ENCODE measurements at places on chromosomes 4 and X.
A peak's percentile ranks its signal among the peaks of the same experiment; 100 is the strongest.

GRCh38 chr4:9608300-9608699 is 164.1 kb downstream of the DEFB131A start:
- DNase-seq: no peak

- DNase-seq: peak; percentile 86
Observed at GRCh38 chrX:17374619-17375366, at the start of gene NHS. Gene NHS, plus strand, starts transcription at chrX:17375200. Its CDS starts 558 bp downstream, at chrX:17375758.

DNA sequence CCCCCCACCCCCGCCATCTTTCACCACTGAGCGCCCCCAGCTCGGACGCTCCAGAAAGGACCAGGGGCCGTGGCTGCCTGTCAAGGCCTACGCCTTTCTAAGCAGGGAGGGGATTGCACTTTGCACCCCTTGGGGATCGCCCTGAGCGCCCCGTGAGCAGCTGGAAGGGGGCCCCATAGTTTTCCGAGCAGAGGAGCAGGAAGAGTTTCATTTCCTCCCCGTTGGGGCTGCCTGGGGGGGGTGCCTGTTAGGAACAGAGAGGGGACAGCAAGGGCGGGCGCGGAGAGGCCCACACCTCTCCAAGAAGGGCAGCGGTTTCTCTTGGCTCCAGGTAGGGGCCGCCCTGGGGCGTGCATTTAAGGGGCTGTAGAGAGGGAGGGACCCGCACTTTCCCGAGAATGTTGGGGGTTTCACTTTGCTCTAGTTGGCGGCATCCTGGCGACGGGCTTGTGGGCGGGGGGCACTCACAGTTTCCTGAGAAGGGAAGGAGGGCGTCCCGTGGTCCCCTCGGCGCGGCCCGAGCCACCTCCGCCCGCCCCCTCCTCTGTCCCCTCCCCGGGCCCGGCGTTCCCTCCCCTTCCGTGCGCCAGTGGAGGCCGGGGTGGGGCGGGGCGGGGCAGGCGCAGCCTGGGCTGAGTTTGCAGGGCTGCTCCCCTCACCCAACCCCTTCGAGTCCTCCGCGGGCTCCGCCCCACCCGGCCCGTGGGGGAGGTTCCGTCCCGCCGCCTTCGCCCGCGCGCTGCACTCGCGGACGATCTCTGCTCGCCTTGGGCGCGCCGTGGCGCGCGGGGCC is 82.3 kb upstream of the CD99 start:
- DNase-seq: peak; percentile 80

DNA sequence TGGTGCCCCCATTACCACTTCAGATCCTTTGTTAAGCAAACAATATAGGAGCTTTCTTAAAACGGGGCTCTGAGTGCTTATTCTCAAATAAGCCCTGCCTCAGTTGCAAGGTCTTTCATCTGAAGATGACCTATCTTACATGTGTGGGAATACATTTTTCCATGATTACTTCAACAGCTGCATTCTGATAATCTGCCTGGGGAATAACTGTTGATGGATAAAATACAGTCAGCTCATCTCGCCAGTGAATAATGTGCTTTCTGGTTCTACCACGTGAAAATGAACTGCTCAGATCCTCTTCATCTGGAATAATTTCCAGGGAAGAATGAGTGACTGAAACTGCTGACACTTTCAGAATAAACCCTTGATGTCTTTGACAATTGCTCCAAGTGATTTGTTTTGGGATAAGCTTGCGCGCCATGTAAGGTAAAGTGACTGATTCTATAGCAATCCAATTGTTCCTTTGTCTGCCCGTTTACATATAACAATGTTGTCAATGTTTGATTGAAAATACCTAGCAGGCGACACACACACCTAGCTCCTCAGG is 161.3 kb downstream of the RTL9 start:
- DNase-seq: peak; percentile 10

DNA sequence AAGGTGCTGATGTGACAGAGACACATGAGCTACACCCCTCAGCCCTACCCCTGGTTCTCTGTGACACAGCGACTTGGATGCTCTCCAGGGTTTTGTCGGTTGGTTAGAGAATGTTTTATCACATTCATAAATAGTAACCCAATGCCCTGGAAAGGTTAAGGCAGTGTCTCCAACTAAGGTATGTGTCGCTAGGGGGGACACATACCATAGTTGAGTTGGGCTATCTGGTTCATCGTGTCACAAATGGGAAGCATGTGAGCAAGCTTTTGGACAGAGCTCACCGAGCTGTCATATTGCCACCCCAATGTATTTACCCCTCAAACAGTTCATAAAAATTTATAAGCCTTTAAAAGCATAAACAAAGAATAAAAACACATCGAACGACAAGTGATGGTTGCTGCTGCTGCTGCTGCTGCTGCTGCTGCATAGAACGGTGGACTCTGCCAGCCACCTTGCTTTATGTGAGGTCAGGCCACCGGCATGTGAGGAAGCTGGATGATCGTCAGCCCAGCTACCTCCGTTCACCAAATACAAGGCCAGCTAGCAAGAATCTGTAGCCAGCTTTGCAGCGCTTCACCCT is 55.9 kb downstream of the STOX2 start:
- peak; percentile 62 for DNase-seq

DNA sequence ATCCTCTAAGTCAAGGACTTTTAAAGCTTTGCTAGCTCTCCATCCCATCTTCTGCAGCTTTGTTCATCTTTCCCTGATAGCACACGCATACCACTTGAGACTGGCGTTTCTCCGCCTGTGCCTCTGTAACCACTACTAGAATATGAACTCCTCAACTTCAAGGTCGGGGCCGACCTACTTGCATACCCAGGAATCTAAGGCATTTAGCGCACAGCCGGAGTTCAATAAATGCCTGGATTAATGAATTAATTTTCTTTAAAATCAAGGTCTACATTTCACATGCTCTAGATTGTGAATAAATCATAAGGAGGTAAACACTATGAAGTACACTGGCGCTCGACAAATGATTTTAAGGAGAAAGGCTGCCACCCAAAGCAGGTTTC is 89.3 kb downstream of the HNRNPD start:
- DNase-seq: no peak

DNA sequence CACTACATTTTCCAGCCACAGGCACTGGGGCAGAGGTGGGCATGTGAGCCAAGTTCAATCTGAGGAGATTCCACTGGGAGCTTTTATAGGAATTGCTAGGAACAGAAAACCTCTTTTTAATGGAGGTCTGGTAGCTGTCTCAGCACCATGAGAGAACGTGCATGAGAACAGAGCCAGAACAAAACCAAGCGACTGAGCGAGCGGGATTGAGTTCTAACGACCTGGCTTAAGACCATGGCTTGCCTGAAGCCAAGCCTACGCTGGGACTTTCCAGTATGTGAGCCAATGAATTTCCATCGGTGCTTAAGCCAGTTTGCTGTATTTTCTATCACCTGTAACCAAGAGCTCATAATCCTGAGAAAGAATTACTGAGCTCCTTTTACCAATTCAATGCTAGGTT is 183.7 kb downstream of the NR3C2 start:
- DNase-seq: no peak

GRCh38 chr4:162075726-162076125 is 88.1 kb downstream of the FSTL5 start:
- no peak for DNase-seq

DNA sequence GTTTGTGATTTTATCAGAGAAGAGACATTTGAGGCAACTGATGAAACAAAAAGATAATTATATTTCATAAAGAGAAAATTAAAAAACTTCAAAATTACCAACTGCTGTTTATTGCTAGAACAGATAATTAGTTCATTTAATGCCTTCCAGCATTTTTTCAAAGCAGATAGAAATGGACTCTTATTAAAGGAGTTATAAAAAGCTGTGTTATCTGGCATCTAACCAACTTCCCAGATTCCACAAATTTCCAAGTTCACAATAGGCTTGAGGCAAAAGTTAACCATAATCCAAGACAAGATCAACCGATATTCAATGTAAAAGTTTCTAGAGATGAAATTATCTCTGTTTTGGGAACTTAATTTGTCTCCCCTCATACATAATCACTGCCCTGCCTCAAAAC is 152.4 kb downstream of the TSPAN5 start:
- no peak for DNase-seq

DNA sequence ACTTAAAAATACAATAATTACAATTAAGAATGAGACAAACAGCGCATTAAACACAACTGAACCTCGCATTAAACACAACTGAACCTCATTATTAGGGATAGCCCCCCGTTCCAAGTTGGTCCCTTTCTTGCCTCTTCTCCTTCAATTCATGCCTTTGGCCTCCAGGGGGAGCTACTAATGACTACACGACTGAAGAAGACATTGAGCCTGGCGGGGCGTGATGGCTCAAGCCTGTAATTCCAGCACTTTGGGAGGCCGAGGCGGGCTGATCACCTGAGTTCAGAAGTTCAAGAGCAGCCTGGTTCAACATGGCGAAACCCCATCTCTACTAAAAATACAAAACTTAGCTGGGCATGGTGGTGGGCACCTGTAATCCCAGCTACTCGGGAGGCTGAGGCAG is 56.4 kb upstream of the NWD2 start:
- peak; percentile 12 for DNase-seq

DNA sequence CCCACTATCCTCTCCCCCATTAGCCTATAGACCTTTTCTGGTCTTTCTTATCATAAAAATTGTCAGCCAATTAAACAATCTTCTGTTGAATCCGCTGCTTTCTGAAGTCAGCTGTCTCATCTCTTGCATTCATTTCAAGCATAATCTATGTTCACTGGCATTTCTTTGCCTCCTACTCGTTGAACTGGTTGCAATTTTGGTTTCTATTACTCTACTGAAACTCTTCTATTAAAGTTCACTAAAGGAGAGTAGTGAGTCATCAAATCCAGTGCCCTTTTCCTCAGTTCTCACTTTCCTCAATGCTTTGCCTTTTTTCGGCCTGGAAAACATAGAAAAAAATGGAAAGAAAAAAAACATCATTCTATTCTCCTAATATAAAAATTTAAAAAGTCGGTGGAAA is 23.9 kb upstream of the CXCL13 start:
- no peak for DNase-seq

GRCh38 chrX:109890910-109891502 is 111.9 kb upstream of the TMEM164 start:
- peak; percentile 82 for DNase-seq

GRCh38 chr4:38017609-38018008 is 57.4 kb downstream of the PTTG2 start:
- DNase-seq: no peak

DNA sequence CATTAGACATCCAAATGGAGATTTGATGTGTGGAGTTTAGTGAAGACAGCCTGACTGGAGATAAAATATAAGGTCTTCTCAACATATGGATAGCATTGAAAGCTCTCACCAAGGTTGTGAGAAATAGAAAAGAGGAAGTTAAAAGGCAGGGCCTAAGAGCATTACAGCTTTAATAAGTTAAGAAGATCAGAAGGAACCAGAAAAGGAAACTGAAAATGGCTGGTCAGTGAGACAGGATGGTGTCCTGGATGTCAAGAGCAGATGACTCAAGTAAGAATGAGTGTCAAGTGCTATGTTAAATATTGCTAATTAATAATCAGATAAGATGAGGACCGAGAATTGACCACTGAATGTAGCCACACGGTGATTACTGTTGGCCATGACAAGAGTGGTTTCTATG is 642.9 kb downstream of the STPG2 start:
- DNase-seq: no peak

DNA sequence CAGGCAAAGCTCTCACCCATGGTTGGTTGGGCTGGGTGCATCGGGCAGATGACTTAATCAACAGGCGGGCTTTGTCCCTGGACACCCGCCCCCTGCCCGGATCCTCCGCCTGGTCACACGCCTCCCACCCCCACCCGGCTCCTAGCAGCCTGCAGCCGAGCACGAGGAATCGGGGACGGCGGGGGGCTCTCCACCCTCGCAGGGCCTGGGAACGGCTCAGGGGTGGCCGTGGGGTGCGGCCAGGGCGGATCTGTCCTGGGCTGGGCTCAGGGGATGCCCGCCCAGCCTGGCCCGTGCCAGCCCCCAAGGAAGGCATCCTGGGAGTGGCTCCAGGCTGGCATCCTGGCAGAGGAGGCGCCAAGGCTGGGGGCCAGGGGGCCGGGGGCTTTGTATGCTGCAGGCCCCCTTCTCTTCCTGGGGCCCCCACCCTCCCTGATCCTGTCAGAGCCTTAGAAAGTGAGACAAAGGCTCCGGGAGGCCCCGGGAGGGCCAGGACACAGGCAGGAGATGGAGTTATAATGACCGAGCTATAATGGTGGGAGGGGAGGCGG is 32.5 kb upstream of the FGFR3 start:
- no peak for DNase-seq

GRCh38 chr4:110085131-110085530 is 113.3 kb downstream of the ELOVL6 start:
- no peak for DNase-seq
